NCI-H2171 (cell line): ENCODE measurements at places on chromosomes 4 and X.
A peak's percentile ranks its signal among the peaks of the same experiment; 100 is the strongest.

DNA sequence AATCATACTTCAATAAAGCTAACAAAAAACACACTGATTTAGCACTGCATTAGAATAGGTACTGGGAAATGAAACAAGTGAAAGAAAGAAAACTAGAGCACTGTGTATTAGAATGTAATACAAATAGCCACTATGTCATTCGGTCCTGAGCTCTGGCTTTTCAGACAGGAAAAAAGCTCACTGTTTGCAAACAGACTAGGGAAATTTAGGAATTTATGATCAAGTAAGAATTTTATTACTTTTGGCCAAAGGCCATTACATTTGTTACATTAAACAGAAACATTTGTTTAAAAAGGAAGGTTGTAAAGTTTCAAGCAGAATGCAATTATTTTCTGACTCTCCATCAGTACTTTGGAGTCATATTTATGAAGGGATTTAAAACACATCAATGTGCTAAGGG is 68.7 kb downstream of the KLHL8 start:
- no peak for DNase-seq

DNA sequence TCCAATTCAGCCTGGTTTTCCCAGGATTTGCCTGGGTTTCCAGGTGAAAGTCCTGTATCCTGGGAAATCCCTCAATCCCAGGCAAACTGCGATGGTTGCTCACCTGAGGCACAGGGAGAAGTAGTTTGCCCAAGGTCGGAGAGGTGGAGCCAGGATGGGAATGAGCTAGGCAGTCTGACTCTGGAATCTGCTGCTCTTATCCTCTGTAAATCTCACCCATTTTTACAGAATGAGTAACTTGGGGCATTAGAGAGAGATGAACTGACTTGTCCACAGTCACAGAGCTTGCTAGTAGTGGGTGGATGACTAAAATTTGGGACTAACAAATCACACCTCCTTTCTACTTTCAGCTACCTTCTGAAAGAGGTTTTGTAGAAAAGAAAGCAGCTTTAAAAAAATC is 9.8 kb upstream of the ARX start:
- DNase-seq: no peak

DNA sequence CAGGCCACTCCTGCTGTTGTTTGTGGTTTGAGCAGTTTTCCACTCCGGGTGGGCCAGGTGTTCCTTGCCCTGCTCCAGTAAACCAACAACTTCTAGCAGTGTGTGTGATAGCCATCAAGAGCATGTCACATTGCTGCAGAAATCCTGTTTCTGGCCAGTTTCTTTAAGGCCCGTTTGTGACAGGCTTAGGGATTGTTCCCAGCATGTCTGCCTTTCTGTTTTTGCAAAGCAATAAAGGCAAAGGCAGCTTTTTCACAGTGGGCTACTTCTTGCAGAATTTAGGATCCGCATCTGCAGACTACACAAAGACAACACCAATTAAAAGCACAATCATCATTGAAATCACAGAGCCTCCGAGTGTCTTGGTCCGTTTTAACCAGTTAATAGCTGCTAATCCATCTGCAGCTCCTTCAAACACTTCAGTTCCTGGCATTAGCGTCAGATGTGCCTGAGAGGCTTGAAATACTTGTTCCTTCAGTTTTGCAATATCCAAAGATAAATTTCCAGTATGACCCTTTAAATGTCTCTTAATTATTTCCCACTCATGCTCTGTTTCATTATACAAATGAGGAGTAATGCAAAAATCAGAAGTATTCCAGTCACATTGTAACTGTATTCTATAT is 65.1 kb downstream of the ADAM29 start:
- no peak for DNase-seq

GRCh38 chrX:18045436-18045835 is 175.2 kb downstream of the BEND2 start:
- DNase-seq: no peak

- DNase-seq: no peak
Observed at GRCh38 chr4:64582492-64582891, 173.2 kb upstream of the TECRL start.

- DNase-seq: peak; percentile 24
Observed at GRCh38 chrX:133786382-133786781, 199.0 kb downstream of the GPC3 start.

- no peak for DNase-seq
Observed at GRCh38 chrX:40380655-40381488, 199.9 kb upstream of the ATP6AP2 start.

GRCh38 chr4:144906181-144906925 is 191.6 kb downstream of the ANAPC10 start:
- DNase-seq: no peak

DNA sequence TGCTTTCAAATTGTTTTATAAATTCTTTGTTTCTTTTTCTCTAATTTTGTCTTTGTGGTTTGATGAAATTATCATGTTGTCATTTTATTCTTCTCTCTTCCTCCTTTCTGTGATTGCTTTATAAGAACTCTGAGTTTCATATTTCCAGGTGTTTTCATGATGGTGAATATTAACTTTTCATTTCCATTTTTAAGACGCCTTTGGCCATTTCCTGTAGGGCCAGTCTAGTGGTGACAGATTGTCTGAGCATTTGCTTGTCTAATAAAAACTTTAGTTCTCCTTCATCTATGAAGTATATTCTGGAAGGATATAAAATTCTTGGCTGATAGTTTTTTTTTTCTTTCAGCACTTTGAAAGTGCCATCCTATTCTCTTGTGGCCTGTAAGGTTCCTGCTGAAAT is 128.1 kb downstream of the FAM13A start:
- DNase-seq: no peak

DNA sequence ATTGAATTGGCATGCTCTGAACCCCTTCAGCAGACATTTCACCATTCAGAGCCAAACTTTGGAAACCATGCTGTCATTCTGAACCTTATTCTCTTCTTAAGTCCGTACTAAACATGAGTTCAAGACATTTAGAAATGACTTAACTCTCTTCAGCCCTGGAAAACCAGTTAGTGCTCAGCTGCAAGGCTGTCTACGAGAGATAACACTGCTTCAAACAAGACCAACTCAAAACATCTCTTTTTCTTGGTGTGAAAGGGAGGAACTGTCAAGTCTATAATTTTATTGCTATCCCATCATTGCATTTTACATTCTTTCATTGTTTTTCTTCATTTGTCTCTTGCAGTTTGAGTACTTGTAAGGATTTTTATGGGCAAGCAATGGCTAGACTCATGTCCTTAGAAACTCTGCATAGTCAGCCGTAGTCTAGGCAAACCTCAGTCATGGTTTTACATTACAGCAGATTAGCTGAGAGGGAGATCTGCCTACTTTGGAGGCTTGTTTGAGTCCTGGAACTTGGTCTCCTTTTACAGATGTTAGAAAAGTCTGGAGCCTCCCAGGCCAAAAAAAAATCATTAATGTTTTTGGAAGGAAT is 120.6 kb upstream of the JADE1 start:
- DNase-seq: no peak

DNA sequence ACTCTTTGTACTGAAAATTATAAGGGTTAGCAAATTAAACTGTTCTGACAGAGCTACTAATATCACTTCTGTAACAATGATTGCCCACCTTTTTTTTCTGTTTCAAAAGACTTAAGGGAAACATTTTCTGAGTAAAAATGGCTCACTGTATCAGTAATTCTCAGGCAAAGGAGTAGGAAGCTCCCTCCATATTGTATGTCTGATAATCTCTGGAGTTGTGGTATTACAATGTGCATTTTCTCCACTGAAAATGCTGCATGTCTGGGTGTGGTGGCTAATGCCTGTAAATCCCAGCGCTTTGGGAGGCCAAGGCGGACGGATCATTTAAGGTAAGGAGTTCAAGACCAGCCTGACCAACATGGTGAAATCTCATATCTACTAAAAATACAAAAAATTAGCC is 4.4 kb upstream of the STAP1 start:
- no peak for DNase-seq

DNA sequence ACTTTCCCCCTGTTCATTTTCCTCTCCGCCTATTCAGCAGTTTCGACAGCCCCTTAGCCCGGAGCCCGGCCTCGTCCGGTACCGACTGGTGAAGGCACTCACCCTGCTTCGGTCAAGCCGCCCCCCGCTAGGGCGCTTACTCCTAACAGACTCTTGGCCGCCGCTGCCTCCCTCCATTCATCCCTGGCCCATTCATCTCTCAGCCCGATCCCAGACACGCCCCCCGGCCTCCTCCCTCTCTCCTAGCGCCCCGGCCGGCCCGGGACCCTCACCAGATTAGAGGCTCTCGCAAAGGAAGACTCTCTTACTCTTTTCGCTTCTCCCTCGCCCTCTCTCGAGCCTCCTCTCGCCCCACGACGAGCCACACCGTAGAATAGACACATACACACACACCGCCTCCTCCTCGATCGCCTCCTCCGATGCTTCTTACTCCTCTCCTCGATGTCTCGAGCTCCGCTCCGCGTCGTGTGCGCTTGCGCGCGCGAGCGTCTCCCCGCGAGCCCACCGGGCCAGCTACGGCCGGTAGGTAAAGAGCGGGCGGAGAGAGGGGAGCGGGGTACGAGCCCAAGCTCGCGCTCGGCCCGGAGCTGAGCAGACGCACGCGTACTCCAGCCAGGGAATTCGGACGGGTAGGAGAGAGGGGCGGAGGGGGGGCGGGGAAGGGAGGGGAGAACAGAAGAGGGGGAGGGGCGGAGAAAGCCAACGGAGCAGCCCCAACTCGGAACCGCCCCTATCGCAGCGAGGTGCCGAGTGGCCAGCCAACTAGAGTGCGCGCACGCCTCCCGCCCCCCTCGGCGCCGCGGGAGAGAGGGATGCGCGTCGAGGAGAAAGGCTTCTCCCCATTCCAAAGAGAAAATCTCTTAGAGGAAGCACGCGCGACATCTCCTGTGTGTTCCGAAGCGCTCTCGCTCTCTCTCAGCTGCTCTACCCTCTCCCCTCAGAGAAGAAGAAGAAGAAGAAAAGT is at the start of gene WNK3:
Gene WNK3, minus strand, starts transcription at position 633 of the 964 bp plus-strand sequence.
- DNase-seq: peak; percentile 84

GRCh38 chrX:118523920-118524319 is 28.3 kb downstream of the DOCK11 start:
- DNase-seq: no peak

- no peak for DNase-seq
Observed at GRCh38 chrX:150269605-150270254, 93.4 kb upstream of the MAMLD1 start.

DNA sequence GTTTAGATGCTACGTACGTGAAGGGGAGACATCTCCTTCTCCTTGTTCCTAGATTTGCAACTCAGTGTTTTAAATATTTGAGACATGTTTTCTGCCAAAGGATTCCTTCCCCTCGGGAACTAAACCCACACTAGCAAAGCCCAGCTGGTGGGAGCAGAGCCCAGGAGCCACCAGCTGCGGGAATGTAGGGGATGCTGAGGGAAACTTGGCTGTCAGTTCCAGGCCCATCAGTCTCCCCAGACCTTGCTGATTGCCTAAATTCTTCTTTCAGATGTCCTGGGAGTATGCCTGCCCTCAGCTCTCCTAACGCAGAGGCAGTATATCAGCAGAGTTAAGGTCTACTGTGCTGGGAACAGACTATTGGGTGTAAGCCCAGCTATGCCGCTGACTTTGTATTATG is 630.0 kb upstream of the TENM3 start:
- DNase-seq: no peak

DNA sequence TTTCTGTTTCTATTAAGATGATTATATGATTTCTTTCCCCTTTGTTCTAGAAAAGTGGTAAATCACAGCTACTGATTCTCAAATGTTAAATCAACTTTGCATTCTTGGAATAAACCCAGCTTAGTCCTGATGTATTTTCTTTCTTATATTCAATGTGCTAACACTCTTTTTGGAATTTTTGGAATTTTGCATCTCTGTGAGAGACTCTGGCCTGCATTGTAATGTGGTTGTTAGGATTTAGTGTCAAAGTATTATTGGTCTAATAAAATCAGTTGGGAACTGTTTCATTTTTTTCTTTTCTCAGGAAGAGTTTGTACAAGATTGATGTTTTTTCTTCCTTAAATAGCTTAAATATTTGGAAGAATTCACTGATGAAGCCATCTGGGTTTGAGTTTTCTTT is 109.6 kb downstream of the KIT start:
- no peak for DNase-seq
